Gastroesophageal sphincter (tissue), 4 donors: ENCODE measurements at places on chromosomes 13 and 19. TPM values are rescaled to one million over a fixed set of nuclear protein-coding genes. Genes with fewer than 3 reads are reported as not detected.

The ACER1 gene
- not detected for total RNA-seq

The ARHGAP45 gene
- total RNA-seq, result 9.5 TPM

The MEIOSIN gene
- total RNA-seq, result not detected

The APBA3 gene
- 16.6 TPM for total RNA-seq

The ODAD3 gene
- not detected for total RNA-seq

The LIG1 gene
- total RNA-seq, result 12.6 TPM

The ARHGEF18 gene
- total RNA-seq, result 34.8 TPM

The ZNF222 gene
- total RNA-seq, result 2.6 TPM

The NLRP11 gene
- not detected for total RNA-seq

The HSPBP1 gene
- 32.0 TPM for total RNA-seq

The CADM4 gene
- 52.5 TPM for total RNA-seq
